ENCODE measurements at places on chromosomes 12 and 14.

DNA sequence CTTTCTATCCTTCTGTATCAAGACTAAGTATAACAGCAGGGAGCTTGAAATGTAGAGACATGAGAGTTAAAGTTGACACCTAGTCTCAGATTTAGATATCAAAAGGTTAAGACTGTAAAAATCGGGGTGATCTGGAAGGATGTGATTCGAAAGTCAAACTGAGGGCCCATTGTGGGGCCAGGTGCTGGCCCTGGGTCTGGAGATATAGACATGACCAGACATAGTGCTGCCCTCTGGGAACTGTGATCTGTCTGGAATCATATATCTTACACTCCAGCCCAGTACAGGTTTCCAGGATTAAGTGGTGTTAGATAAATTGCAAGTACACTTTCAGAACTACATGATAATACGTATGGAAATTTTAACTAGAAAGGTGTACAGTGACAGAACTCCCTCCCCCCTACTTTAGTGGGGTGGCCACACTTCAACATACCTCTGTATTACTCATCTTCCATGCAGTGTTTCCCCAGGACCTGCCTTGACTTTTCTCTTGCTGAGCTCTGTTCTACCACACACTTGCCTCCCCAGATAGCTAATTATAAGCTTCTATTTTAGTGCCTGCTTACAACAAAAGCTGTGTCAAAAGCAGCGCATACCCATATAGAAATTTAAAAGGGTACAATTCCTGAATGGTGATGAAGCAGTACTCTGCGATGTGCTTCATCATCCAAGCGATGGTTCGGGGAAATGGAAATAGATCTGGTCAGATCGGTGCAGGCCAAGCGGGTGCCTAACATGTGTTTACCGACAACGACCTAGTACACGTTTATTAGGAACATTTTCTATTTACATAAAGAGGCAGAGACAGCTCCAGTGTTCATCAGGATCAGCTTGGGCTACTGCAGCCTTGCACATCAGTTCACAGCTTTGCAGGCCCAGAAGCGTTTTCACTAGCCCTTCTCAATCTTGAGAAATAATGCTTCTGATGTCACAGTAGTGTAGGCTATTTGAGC is 68.7 kb downstream of the ARF6 start:
- no peak for DNase-seq

- DNase-seq: no peak
Measured at GRCh38 chr12:11584221-11584855, 65.1 kb upstream of the ETV6 start.

DNA sequence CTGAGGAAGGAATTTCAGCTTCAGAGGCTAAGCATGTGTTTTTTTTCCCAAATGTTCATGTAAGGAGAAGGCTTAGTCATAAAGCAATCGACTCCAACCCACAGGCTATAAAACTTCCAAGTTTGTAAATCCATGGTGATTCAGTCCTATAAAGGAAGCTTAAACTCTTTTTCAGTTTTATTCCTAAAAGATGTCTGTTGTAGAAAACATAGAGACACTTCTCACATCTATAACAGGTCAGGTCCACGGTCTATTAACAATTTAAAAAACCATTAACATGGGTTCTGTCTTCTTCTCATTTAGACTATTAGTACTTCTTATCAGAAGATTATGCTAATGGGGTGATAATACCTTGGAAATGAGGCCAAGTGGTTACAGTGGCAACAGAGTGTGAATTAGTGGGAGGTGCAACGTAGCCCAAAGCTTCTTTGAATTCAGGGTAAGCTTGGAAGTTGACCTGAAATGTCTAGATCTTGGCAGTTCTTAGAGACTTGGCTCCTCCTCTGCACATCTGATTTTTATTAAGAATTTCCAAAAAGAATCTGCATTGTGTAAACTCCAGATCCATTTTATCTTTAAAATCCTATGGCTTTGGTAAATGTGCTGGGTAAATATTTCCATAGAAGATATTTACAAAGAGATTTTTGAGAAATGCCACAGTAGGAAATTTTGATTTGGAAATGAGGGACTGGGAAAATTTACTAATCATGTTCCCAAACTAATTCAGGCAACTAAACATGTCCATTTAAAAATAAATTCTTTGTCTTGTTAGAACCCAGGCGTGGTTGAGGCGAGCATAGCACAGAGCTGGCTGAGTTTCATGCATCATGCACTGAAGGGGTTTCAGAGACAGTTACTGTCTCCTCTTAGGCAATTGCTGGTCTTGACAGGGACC is 86.4 kb downstream of the EML1 start:
- peak; percentile 73 for DNase-seq

GRCh38 chr14:102264355-102264754 is 40.6 kb downstream of the MOK start:
- DNase-seq: no peak

DNA sequence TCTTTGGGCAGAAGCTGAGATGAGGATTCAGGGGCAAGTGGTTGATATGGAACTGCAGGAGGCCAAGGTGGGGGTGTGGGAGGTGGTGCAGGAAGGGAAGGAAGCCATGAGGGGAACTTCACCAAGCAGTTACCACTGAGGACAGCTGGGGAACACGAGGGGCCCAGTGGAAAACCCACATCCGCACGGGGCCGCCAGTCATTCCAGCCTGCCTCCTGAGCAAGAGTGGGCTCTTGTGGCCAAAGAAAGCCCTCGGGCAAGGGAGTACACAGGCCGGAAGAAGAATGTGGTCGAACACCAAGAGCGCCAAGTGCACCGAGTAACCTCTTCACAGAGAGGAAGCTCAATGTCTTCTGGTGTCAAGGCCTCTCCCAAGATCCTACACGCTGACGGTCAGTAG is 252.2 kb upstream of the FOXN3 start:
- no peak for DNase-seq

- no peak for DNase-seq
Measured at GRCh38 chr12:131055596-131056233, 102.0 kb downstream of the ADGRD1 start.

GRCh38 chr12:97745406-97746101 is 282.9 kb downstream of the RMST start:
- no peak for DNase-seq

- no peak for DNase-seq
Measured at GRCh38 chr12:51357374-51358047, 11.0 kb upstream of the CELA1 start.

DNA sequence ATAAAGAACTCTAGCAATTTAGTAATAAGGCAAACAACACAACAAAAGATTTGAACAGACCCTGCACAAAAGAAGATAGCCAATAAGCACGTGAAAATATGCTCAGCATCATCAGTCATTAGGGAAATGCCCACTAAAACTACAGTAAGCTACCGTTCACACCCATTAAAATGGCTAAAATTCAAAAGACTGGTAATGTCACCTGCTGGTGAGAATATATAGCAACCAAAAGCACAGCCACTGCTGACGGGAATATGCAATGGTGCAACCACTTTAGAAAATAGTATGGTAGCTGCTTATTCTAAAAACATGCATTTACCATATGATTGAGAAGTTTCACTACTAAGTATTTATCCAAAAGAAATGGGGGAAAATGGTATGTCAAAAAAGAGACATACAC is 74.9 kb downstream of the DPF3 start:
- DNase-seq: no peak

GRCh38 chr12:25382311-25383106 is 131.8 kb upstream of the KRAS start:
- DNase-seq: no peak

- no peak for DNase-seq
Measured at GRCh38 chr12:20822925-20823324, 12.4 kb downstream of the SLCO1B3 start.

GRCh38 chr12:110856542-110856941 is 9.8 kb downstream of the CCDC63 start:
- DNase-seq: no peak

- DNase-seq: no peak
Measured at GRCh38 chr12:96227365-96228106, 33.4 kb downstream of the ELK3 start.

GRCh38 chr12:65902500-65902899 is 78.2 kb downstream of the HMGA2 start:
- no peak for DNase-seq

All from GM04504 (cell line).